Stimulated activated CD4-positive, alpha-beta T cell treated with anti-CD3 and anti-CD28 coated beads, Interleukin-4, amount 100 ng/mL, for 24 hours (primary cell): ENCODE measurements at places on chromosomes 13 and 19.

GRCh38 chr13:102960959-102961358, 105.3 kb downstream of the SLC10A2 start:
- no peak for DNase-seq

GRCh38 chr13:98297745-98298144, 120.7 kb upstream of the RNF113B start:
- DNase-seq = no peak

GRCh38 chr19:1862068-1862423, 1.3 kb downstream of the KLF16 start:
- DNase-seq = no peak

DNA sequence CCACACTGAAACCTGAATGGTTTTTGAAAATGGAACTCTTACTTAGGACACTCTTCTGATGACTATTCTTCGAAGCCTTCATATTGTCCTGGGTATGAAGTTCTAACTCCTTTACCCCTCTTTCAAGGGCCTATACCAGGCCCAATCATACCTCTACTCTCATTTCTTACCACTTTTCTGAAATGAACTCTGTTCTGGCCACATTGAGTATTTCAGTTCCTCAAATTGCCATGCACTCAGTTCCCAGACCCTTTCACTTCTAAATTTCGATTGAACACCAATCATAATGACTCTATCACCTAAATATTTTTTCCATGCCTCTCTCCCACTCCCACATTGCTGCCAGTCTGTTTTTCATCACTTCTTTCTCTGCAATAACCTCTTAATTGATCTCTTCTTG, 53.7 kb downstream of the LACC1 start:
- DNase-seq = no peak

- DNase-seq = no peak
Measured at GRCh38 chr19:29371251-29372090, 154.3 kb upstream of the VSTM2B start.

DNA sequence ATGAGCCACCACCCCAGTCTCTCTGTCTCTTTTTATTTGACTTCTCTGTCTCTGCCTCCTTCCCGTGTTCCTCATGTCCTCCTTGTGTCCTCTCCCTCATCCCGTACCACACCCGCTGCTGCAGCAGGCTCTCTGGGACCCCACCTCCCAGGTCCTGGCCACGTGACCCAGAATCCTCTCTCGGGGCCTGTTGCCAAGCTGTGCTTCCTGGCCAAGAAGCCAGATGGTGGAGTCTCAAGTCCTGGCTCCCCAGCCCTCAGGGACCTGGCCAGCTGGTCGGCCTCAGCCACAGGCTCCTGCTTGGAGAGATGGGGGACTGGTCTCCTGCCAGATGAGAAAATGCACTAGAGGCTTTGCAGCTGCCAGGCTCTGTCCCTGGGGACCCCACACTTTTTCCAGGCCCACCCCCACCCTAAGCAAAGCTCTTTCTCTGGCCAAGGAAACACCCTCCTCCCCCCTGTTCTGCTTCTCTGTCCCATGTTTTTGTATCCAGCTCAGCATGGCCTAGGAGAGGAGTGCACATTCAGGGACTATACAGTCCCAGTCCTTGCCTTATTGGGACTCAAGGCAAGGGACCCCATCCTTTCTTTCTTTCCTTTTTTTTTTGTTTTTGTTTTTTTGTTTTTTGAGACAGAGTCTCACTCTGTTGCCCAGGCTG, 34.3 kb upstream of the SHKBP1 start:
- no peak for DNase-seq

GRCh38 chr19:36149673-36150406, 2.4 kb downstream of the COX7A1 start:
- no peak for DNase-seq

- DNase-seq = no peak
Measured at GRCh38 chr13:36986462-36987240, 12.5 kb downstream of the ALG5 start.

DNA sequence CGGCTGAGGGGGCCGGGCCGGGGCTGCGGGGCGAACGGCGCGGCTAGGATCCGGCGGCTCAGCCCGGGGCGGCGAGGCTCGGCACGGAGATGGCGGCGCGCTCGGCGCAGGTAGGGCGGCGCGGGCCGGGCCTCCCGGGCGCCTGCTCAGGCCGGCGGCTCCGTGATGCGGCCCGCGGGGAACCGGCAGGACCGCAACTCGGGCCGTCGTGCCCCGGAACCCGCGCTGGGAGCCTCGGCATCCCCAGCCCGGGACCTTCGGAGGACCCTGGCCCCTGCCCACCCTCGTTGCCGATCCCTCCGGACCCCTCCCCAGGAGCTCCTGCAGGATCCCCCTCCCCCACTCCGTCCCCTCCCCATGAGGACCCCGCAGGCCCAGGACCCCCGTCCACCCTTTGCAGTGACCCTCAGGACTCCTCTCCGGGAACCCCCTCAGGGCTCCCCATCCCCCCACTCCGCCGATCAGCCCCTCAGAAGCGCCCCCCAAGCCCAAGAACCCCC, 304 bp downstream of the EVI5L start:
- no peak for DNase-seq

DNA sequence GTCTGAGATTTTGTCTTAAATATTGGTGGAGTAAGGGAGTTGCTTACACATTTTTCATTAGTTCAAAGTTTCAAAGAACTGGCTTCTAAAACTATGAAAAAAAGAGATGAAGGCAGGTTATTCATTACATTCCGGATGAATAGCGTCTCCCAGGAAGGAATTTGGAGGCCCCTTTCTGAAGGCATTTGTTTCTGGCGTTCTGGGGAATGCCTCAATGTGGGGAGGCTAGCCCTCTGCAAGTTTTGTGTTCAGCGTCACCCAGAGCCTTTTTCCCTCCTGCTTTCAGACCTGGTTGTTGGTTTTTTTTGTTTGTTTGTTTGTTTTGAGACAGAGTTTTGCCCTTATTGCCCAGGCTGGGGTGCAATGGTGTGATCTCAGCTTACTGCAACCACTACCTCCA, 21.0 kb downstream of the FAM124A start:
- DNase-seq = no peak

DNA sequence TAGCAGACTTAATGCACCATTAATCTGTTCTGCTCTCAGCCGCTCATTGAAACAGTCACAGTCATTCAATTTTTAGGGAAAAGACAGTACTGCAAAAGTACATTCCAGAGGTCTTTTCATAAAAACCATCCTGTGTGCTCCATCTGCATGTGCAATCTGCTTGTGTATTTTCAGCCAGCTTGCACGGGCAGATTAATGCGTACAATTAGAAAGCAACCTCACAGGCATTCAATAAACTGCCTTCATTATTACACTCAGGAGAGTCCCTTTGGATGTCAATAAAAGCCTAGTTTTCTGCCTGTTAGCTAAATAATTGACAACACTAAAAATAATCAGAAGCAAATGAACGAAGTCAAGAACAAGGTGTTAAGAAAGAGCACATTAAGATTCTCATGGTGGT, 41.9 kb downstream of the EPSTI1 start:
- DNase-seq = no peak

DNA sequence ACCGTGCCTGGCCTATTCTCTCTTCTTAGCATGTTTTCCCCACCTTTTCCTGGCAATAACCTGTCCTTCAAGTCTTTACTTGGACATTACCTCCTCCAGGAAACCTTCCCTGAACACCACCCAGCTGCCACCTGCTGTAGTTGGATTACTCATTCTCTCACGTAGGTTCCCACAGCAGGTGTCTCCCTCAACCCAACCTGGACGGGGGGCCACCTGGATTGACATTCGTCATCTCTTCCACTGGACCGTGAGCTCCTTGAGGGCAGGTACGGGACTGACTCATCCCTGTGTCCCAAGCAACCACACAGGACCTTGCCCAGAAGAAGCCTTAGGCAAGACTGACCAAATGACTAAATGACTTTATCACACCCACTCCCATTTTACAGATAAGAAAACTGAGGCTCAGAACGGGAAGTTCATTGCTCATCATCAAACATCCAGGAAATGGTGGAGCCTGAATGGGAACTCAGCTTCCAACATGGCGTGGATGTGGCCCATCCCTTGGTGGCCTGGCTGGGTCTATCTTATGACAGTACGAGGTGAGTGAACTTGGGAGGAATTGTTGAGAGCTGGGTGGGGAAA, 3.5 kb upstream of the KLK6 start:
- no peak for DNase-seq

- DNase-seq = no peak
Measured at GRCh38 chr13:76516586-76516985, 369.6 kb downstream of the KCTD12 start.

- no peak for DNase-seq
Measured at GRCh38 chr19:8089664-8090601, 37.4 kb downstream of the CCL25 start.

- no peak for DNase-seq
Measured at GRCh38 chr19:15508035-15508710, at the start of gene CYP4F22. Gene CYP4F22 (plus strand): TSS chr19:15508525. CDS start chr19:15525337, 16,812 bp downstream.

DNA sequence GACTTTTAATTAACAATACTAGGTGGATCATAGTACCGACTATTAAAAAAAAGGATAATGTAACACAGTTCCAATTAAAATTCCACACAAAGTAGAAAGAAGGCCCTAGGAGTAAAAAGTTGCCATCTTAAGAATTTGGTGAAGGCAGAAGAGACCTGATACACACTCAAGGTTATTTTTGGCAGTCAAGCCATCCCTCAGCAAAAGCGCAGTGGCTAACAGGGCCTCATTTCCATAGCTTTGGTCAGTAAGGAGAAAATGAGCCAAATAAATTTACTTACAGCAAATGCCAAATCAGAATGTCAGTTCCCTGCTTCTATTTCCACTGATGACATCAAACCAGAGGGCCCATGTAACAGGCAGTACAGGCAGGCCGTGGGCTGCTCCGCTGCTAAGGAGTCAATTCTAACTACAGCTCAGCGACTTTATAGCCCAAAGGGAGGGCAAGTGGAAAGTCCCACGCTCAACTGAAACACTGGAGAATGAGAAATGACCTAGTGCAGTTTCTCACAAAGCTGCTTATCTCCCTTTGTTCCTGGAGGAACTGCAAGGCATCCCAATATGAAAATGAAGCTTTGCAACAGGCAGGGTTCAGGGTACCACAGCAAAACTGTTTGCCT, 6.3 kb downstream of the ARGLU1 start:
- peak; percentile 46 for DNase-seq

GRCh38 chr13:61592489-61592888, 176.8 kb upstream of the PCDH20 start:
- no peak for DNase-seq

DNA sequence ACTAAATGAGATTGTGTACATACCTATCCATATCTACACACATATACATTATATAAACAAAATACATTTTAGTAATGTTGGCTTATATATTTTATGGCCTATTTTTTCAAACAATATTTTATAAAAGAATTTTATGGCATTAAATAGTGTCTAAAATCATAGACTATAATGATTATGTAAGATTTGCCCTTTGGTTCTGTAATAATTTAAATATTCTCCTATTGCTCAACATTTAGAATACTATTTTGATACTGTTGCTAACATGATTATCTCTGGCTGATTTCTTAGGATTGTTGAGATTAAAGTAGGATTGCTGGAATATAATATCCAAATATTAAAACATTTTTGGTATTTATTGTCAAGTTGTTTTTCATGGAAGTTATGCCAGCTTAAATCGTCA, 565.2 kb upstream of the GPC6 start:
- no peak for DNase-seq

- no peak for DNase-seq
Measured at GRCh38 chr13:26325876-26326275, 71.9 kb downstream of the CDK8 start.

GRCh38 chr13:59672445-59672844, 491.3 kb downstream of the DIAPH3 start:
- DNase-seq = no peak

DNA sequence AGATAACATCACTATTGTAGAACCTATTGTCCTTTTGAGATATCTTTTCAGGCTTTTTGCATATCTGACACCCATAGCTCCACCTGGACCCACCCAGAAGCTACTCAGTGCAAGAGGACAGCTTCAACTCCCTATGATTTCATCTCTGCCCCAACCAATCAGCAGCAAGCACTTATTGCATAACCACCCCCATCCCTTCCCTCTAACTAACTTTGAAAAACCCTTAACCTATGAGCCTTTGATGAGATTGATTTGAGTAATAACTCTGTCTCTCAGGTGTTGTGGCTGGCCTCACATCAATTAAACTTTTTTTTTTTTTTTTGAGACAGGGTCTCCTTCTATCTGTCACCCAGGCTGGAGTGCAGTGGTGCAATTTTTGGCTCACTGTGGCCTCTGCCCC, 13.4 kb upstream of the MTRF1 start:
- no peak for DNase-seq

- DNase-seq = no peak
Measured at GRCh38 chr13:71613066-71613745, 253.8 kb downstream of the DACH1 start.

DNA sequence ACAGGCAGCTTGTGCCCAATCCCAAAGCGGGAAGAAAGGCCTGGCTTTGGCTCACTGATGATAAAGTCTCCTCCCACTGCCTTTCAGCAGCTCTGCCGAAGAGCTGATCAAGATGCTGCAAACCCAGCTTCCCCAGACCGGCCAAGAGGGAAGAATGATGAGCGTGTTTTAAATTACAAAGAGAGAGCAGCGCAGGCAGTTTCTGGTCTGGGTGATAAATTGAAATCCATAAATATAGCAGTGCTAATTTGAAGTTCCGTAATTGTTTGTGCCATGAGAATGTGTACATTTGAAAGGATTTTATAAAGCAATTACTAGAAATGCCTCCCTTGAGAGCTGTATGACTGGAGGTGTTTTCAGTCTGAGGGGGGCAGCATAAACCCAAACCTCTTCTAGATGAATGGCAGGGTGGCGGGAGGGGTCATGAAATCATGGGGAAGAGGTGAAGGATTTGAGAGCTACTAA, 171.8 kb downstream of the STK24 start:
- no peak for DNase-seq

DNA sequence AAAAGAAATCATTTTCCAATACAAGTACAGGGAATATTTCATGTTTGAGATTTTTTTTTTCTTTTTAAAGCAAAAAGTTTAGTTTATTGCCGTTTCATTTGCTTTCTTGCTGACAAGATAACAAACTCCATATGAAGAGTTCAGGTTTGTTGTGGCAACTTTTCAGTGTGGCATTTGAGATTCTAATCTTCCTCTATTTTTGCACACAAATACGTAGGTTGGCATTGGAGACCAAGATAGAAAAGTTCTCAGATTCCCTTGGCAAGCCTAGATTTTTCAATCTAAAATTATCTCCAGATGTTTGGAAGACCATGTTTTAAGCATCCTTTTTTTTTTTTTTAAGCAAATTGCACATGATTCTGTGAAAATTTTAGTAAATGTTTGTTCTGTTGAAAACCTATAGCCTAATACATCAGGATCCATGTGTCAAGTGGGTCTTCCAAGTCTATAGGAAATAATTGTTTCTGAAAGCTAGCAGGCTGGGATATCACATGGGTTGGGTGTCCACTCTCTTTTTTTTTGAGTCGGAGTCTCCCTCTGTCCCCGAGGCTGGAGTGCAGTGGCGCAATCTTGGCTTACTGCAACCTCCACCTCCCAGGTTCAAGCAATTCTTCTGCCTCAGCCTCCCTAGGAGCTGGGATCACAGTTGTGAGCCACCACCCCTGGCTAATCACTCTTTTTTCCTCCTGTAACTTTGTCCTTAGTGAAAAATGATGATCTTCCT, 2.6 kb downstream of the GARRE1 start:
- no peak for DNase-seq
